ENCODE measurements at places on chromosomes 3 and 15.

DNA sequence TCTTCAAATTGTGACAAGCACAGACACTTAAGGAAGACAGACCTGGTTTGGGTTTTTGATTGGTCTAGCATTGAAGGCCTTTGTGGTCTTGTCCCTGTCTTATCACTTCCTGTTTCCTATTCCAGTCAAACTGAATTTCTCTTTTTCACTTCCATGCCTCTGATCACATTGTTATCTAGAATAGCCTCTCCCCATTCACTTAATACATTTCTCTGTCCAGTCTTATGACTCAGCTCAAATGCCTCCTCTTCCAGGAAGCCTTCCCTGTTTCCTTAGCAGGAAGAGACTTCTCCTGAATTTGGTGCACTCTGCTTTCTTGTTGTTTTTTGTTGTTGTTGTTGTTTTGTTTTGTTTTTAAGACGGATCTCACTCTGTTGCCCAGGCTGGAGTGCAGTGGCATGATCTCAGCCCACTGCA is 45.5 kb downstream of the LIMD1 start:
- no peak for DNase-seq

GRCh38 chr3:177420651-177421480 is 223.6 kb upstream of the TBL1XR1 start:
- no peak for DNase-seq

GRCh38 chr15:25675396-25675795 is 187.7 kb downstream of the ATP10A start:
- no peak for DNase-seq

DNA sequence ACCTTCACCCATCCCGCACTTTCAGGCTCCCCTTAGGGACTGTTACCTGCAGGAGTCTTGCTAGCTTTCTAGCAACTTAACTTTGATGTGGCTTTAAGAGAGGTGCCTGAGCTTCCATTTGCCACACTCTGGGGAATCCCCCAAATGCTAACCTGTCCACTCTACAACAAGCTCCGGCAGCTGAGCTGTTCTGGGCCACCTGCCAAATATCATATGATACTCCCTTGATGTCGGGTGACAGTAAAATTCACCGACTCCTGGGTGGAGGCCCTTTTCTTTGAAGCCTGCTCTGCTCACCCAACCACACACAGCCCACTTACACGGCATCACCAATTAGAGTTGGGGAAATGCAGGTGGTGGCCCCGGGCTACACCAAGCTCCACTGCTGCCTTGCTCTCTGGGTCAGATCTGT is 38.0 kb upstream of the XCR1 start:
- DNase-seq = peak; percentile 59

GRCh38 chr15:64343841-64344240 is 12.1 kb downstream of the CSNK1G1 start:
- no peak for DNase-seq

- no peak for DNase-seq
These were observed 1.2 kb downstream of the CLSTN2 start for GRCh38 chr3:139935866-139936817.

GRCh38 chr3:119322835-119323722 is 28.9 kb downstream of the ARHGAP31 start:
- DNase-seq = peak; percentile 83

- DNase-seq = no peak
These were observed 138.3 kb upstream of the AGBL1 start for GRCh38 chr15:85941186-85941855.

GRCh38 chr3:153146191-153147053 is 15.6 kb upstream of the RAP2B start:
- DNase-seq = no peak

GRCh38 chr3:187545366-187545765 is 124.8 kb downstream of the SST start:
- no peak for DNase-seq

- no peak for DNase-seq
These were observed 72.3 kb downstream of the DAPK2 start for GRCh38 chr15:63974021-63974420.

- DNase-seq = no peak
These were observed 98.2 kb downstream of the PLXNA1 start for GRCh38 chr3:127081001-127081720.

- DNase-seq = no peak
These were observed 32.1 kb downstream of the OXSM start for GRCh38 chr3:25821746-25822573.

DNA sequence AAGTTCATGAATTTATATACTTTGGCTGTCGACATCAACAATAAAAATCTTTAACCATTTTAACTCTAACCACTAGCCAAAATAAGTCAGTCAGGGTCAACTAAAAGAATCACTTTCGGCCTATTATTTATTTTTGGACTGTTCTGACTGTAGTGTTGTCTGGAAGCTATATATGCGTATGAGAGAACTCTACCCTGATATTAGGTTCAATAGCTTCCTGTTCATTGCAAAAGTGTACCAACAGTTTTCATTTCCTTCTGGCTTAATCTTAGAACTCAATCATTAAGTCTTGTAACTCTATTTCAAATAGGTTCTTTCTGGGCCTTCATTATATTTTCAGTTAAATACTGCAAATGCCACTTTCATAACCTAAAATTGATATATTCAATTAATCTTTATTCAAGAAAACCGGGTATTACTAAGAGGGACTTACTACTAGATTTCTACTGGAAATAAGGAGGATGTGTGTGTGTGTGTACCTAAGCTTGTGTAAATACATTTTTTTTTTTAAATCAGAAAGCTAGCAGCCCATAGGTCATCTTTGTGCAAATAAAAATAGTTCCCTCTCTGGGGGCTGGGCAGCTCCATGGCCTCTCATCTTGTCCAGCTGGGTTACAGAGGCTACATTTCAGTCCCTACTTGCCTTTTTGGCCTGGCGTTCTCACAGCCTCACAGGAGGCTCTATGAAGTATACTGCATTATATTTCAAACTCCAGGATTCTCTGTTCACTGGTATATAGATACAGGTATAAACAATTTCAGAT is 5.8 kb downstream of the SERPINI2 start:
- no peak for DNase-seq

DNA sequence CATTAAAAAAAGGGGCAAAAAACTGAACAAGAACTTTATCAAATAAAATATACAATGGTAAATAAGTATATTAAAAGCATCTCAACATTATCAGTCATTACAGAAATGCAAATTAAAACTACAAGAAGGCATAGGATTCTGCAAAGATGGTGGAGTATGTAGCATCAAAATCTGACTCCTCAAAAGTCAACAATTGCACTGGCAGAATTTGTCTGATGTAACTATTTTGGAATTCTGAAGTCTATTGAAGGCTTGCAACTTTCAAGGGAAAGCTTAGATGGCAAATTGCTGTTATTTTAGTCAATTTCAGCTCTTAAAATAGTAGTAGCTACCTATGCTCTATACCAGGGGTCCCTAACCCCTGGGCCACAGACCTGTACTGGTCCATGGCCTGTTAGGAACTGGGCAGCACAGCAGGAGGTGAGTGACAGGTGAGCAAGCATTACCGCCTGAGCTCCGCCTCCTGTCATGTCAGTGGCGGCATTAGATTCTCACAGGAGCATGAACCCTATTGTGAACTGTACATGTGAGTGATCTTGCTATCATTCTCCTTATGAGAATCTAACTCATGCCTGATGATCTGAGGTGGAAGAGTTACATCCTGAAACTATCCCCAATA is 107.6 kb downstream of the TGFBR2 start:
- no peak for DNase-seq

DNA sequence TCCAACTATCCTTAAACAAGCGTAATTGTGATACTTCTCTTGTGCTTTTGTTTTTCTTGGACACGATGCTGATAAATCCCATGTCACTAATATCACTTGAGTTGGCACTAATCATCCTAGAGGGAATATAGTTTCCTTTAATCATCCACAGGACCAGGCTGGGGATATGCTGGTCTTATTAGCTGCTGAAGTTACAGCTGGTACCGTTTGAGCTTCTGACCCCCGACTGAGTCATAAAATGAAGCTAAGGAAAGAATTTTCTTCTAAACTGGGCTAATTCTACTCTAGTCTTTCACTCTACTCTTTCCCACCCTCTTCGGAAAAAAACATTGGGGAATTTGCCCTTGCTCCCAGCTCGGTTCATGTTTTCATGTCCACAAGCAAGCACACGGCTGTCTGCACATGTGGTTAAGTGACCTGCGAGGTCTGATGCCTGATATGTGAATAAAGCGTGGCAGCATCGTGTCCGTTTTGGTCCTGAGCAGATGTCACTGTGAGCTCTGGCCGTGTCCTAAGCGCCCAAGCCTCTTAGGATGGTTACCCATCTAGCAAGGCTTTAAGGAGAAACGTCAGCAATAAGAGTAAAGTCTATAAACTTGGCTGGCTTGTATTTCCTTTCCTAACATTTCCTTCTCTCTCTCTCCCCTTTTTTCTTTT is 223.7 kb downstream of the ITPR1 start:
- no peak for DNase-seq

DNA sequence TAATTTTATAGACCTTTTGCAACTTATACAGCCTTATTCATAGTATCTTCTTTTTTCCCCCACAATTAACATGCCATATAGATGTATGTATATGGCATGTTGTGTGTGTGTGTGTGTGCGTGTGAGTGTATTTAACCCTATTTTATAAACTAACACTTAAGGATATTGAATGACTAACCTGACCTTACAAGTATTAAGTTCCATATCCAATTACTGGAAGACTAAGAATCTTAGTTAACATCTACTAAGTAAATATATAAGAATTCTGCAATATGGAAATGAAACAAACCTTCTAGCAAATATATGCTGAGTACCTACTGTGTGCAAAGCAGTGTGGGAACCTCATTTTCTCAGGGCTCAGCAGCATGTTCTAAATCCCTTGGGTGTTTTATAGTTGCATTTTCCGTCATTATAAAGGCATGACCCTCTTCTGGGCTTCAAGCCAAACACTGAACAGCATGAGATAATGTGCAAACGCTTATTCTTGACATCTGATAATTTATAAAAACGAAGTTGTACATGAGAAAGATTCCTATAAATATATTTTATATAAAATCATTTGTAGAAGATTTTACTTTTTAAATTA is 105.5 kb downstream of the NLGN1 start:
- DNase-seq = no peak

DNA sequence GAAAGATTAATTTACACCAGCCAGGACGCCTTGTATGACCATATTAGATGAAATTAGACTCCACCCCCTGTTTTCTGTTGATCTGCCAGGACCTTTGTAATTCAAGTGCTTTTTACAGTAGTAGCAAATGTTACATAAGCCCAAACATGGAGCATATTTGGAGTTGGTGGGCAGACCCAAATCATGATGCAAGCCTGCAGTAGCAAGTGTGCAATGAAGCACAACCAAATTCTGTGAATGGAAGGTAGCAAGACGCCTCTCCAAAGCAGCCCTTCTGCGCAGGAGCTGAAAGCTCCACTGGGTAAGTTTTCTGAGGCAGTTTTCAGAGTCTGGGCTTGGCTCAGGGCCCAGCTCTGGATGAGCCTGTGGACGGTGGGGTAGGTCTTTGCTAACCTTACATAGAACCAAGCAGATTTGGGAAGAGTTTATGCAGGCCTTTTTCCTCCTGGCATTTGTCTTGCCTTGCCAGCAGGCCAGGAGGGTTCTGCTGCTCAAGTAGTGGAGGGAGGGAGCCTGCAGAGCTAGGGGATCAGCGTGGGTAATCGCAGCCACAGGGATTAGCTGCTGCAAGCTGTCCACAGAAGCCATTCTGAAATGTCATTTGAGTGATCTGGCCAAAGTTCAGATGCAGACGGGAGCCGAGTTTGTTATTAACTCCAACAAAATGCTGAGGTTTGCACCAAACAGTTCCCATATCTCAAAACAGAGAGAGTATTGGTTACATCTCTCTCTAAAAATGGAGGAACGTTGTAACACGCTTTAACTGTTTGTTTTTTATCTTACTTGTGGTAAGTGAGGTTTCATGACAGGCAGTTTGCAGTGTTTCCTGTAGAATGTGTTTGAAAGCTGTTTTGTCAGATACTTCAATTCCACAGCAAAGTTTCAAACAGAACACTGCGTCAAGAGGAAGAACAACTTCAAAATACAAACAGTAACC is 55.4 kb downstream of the PSMD6 start:
- no peak for DNase-seq

GRCh38 chr3:45440562-45440961 is 52.2 kb downstream of the LARS2 start:
- DNase-seq = no peak

DNA sequence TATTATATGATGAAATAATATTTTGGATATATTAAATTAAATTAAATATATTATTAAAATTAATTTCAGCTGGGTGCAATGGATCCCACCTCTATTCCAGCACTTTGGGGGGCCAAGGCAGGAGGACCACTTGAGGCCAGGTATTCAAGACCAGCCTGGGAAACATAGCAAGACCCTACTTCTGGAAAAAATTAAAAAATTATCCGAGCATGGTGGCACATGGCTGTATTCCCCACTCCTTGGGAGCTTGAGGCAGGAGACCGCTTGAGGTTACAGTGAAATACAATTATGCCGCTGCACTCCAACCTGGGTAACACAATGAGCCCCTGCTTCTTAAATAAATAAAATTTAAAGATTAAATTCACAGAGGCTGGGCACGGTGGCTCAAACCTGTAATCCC is 61.4 kb downstream of the SH3BP5 start:
- DNase-seq = no peak

- DNase-seq = no peak
These were observed 150.1 kb downstream of the MEX3B start for GRCh38 chr15:81895723-81896122.

GRCh38 chr15:28104326-28104725 is 5.2 kb upstream of the OCA2 start:
- no peak for DNase-seq

GRCh38 chr3:142065932-142066331 is 83.4 kb downstream of the TFDP2 start:
- no peak for DNase-seq

- DNase-seq = no peak
These were observed 305.7 kb downstream of the RYR3 start for GRCh38 chr15:33616475-33616874.

DNA sequence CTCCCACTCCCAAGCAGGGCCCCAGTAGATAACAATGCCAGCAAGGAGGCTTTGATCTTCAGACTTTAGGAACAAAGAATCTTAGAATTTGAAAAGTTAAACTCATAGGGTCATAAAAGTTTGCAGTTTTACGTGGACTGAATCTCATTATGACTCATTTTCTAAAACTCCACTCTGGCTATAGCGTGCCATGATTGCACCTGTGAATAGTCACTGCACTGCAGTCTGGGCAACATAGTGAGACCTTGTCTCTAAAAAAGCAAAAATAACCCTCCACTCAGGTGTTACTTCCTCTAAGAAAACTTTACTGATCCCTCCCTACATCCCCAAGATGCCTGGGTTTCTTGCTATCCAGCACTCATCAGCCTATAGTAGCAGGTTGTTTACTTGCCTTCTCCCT is 104.5 kb downstream of the IL20RB start:
- DNase-seq = no peak

Data from activated T-cell treated with anti-CD3 and anti-CD28 coated beads for 1 hour (primary cell).